Glutamatergic neuron (in vitro differentiated cells): ENCODE measurements at places on chromosomes 13 and 19.
A peak's percentile ranks its signal among the peaks of the same experiment; 100 is the strongest.

GRCh38 chr13:30796132-30796572 is 60.8 kb downstream of the ALOX5AP start:
- DNase-seq, result no peak

GRCh38 chr19:40702337-40703012 is 12.0 kb upstream of the NUMBL start:
- DNase-seq, result peak; percentile 87

GRCh38 chr13:99971576-99972189 is at the start of gene ZIC5:
TSS of gene ZIC5 (minus strand) at chr13:99971767. CDS start at chr13:99971603, 164 bp downstream.
- no peak for DNase-seq

DNA sequence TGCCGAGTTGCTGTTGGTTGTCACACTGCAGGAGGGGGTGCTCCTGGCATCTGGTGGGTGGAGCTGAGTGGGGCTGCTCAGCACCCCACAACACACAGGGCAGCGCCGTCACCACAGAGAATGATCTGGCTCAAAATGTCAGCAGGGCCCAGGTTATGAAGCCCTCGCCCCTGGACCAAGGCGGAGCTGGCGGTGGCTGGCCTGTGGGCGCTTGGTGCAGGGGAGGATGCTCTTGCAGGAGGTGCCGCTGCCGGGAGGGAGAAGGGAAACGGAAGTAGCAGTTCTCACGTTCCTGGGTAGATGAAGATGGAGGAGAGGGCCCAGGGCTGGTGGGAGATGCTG is 14.2 kb upstream of the LENG8 start:
- DNase-seq, result no peak

DNA sequence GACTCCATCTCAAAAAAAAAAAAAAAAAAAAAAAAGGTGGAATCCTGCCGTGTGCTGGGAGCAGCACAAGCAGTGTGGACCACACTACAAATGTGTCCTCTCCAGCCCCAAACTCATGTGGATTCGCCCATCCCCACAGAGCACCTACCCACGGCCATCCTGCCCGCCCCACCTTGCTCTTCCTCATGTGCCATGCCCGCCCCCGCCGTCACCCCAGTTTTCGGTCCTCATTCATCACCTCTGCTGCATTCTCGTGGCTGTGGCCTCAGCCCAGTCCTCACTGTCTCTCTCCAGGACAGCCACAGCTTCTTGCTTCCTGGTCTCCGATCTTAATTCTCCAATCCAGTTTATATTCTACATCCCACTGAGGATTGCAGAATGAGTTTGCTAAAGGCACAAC is 80.0 kb upstream of the TM9SF2 start:
- DNase-seq, result no peak

- no peak for DNase-seq
Measured at GRCh38 chr13:26041444-26041843, 10.4 kb downstream of the SHISA2 start.

GRCh38 chr19:33284146-33284643 is 18.1 kb downstream of the CEBPA start:
- DNase-seq, result no peak

- no peak for DNase-seq
Measured at GRCh38 chr13:39566216-39566869, 36.6 kb downstream of the LHFPL6 start.

DNA sequence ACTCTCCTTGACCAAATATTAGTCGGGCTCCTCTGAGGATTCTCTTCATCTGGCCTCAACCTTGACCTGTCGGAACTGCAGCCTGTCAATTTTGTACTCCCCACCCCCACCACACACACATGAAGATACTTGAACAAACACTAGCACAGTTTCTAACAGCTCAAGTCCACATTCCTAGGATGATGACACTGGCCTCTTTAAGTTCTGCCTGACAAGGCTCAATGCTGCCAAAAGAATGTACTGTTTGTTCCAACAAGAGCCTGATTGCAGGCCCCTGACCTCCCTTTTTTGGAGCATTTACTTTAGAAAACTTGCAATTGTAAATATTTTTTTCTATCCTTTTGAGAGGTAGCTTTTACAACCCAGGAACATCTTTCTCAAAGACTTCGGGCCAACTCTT is 169.2 kb upstream of the IRS2 start:
- no peak for DNase-seq

DNA sequence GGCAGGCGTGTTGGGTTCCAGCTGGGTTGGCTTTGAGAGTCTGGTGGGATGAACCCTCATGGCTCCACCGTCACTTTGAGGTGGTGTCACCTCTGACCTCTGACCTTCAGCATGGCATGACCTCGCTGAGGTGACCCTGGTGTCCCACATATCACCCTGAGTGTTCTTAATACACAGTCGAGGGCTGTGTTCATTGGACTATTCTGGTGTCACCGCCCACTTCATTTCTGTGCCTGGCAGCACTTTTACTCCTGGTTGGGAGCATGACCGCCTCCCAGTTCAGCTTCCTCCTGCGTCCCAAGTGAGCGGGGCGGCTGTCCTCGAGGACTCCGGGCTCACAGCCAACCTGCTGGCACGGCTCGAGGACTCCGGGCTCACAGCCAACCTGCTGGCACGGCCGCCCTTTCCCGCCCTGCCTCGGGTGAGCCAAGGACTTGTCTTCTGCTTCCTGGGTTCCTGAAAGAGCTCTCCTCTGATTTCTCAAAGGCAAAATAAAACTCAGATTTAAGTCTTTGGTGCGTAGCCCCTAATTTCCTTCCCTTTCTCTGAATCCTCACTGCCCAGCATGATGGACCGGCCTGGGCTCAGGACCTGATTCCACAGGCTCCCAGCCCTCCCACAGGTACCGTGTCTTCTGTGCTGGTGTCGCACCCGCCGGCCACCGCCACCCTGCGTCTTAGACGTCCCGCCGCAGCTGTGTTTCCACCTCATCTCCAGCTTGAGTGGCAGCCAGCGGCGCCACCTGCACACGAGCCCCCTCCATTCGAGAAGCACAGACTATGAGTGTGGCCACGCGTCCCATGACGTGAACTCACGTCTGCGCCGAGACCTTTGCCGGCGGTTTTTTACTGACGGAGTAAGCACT is 10.4 kb downstream of the ATP4B start:
- DNase-seq, result peak; percentile 8

DNA sequence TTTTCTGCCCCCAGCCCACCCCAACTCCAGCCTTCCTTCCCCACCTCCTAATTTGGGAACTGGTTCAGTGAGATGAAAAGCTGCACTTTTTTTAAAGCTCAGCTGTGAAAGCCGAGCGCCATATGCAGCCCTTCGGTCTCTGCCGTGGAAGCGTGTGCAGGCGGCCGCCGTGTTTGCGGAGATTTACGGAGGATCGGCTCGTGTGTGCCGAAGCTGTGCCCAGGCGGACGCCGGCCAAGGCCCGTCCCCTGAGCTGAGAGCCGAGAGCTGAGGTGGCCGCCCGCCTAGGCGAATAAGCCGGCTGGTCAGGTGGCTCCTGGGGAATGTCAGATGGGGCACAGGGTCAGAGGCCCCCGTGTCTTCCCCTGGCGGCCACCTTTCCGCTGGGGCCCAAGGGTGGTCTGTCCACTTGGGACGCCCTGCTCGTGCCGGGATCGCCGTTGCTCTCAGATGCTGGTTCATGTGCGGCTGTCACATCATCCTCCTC is 78.7 kb downstream of the ZNF536 start:
- DNase-seq, result no peak
